ENCODE measurements at places on chromosomes 1 and 21.
A peak's percentile ranks its signal among the peaks of the same experiment; 100 is the strongest.

DNA sequence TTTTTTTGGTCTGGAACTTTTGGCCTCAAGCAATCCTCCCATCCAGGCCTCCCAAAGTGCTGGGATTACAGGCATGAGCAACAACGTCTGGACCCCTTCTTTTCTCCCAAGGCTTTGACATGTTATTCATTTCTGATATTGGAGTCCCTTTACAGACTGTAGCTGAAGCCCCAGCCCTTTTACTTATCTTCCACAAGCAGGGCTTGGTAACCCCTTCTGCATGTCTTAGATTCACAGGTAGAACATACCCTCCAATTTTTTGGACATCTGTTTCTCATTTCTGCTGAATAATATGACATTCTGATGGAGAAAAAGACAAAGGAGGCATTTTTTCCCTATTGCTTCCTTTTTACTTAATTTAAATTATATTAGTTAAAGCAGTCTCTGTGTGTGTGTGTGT lies 39.2 kb upstream of the RGS21 start:
- no peak for DNase-seq

GRCh38 chr1:65050735-65051134 lies 84.4 kb upstream of the JAK1 start:
- DNase-seq: no peak

GRCh38 chr1:101444381-101444780 lies 207.6 kb downstream of the S1PR1 start:
- DNase-seq: no peak

DNA sequence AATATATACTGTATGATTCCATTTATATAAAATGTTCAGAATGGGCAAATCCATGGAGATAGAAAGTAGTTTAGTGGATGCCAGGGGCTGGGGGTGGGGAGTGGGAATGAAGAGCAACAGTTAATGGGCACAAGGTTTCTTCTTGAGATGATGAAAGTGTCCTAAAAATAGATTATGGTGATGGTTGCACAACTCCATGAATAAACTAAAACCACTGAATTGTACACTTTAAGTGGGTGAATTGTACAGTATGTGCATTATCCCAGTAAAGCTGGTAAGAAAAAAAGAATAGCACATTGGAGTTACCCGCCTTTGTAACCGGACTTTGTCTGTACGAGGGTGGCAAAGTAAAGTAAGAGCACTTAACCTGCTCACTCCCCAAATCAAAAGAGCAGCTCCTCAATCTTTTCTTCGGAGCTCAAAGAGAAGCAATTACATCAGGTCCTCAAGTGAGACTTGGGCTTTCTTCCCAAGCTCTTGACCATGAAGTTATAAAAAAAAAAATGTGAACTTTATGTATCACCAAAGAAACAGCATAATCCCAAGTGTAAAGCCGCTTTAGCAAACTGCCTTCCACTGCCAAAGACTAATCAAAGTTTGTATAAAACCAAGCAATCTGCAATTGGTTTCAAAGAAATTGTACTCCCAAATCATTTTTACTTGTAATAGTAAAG lies 32.1 kb downstream of the ALDH9A1 start:
- DNase-seq: no peak

DNA sequence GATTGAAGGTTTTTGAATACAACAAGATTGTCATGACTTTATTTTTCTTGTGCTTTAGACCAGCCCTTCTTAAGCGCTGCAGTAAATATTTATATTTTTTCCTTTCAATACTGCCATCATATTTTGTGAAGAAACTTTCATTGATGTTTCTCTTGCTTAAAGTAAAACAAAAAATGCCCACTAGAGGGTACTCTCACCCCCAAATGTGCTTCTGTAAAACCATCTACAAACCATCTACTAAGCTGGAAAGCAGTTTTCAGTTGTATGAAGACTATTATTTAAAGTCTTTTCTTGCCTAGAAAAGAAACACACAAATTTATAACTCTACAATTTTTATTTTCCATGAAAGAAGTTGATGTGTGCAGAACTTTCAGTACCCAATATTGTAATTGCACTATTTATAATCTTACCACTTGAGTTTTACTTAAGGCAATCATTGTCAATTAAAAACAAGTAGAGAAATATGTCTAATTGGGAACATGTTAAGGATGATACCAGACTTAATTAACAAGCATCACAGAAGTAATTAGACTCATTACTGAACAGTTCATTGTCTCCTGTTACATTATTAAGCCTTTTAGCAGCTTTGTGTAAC lies 10.7 kb downstream of the LEPR start:
- DNase-seq: no peak

GRCh38 chr1:26391450-26391849 lies 18.9 kb upstream of the ZNF683 start:
- DNase-seq: no peak

- no peak for DNase-seq
These were observed 25.5 kb downstream of the ROR1 start for GRCh38 chr1:63799307-63799706.

- no peak for DNase-seq
These were observed 658 bp downstream of the GPR37L1 start for GRCh38 chr1:202123336-202123813.

GRCh38 chr1:73604211-73604610 lies 593.8 kb downstream of the LRRIQ3 start:
- no peak for DNase-seq

GRCh38 chr1:22530715-22531114 lies 32.6 kb upstream of the EPHA8 start:
- no peak for DNase-seq

- DNase-seq: peak; percentile 61
These were observed 2.1 kb upstream of the PFKL start for GRCh38 chr21:44297525-44298290.

DNA sequence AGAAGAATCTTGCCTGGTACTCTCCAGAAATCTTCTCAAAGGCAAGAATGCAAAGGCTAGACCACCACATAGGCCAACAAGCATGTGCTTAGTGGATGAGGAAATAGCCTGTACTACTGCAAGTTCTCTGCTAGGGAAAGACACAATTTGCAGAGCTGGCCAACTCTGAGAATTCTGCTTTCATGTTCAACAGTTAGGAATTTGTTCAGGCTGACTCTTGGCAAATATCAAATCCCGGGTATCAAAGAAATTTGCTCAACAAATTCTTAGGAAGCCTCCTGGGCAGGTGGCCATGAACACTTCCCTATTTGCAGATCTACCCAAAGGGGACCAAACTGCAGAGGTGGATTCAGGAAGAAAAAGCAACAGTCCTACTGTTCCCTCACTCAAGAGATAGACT lies 15.0 kb upstream of the H3-3A start:
- no peak for DNase-seq

DNA sequence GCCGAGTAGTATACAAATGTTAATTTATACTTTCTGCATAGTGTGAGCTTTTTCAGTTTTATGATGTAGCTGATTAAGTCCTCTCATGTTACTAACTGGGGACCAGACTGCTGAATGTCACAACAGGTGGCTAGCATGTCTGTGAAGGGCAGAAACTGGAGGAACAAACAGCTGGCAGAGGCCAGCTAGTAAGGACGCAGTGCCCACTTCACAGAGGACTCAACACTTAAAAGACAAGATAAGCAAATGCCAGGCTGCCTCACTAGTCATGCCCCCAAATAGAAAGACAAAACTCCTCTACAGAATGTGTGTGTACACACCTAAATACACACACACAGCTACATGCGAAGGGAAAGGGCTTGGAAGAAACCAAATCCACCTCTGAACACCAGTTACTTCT lies 73.8 kb upstream of the ZNF678 start:
- no peak for DNase-seq

- no peak for DNase-seq
These were observed 29.8 kb upstream of the LRRC38 start for GRCh38 chr1:13543451-13544220.

DNA sequence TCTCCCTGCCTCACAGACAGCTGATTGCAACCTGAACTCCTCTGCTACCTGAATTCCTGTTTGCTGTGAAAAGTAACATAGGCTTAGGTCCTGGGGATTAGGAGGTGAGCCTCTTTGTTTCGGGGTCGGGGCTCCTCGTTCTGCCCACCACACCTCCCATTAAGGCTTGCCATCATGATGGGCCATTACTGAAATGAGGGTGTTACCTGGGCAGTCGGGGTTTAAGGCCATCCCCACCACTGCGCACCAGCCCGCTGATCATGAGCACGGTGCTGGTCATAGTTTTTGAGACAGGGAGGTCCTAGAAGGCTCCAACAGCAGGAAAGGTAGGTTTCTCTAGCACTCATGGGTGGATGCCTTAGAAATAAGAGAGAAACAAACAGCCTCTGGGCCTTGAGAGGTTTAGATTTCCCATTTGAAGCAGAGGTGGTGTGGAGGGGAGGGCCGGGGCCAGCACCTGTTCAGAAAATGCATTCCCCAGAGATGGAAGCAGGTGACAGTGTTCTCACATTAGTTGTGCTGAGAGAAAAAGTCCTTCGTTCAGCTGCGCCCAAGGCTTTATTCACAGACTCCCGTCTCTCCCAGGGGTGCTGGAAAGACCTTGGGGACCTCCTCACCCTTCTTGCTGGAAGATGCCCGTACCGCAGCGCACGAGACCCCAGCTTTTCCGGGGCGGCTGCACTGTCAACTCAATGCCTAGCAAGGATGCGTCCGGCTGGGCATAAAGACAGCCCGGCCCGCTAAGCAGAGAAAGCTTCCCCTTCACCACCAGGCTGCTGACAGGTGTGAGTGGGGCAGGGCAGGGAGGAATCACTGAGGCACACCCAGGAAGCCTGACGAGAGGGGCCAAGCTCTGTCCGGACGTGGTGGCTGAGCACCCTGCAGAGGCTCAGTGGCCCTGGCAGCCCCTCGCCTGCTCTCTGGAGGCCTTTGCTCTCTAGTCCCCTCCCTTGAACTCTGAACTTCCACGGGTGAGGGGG lies 125.5 kb downstream of the PGBD5 start:
- no peak for DNase-seq

GRCh38 chr1:160403244-160403643 lies 2.9 kb downstream of the VANGL2 start:
- DNase-seq: no peak

DNA sequence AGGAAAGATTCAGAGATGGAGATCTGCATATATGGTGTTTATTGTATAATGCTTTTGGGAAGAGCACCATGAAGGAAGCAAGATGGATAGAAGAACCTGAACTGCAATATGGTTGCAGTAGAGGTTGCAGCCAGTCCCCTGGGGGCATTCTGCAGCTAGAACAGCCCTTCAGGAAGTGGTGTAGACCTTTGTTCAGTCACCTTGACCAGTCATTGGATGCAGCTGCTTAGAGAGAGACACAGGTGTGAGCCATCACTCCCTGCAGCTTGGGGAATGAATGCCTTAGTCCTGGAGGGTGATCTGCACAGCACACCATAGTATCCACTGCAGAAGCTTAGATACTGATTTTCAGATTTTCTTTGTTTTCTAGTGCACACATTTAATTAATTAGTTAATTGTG lies 42.3 kb downstream of the NEK7 start:
- no peak for DNase-seq

GRCh38 chr1:171344473-171344820 lies 30.5 kb downstream of the FMO4 start:
- DNase-seq: no peak

GRCh38 chr1:237032029-237032428 lies 10.0 kb upstream of the RYR2 start:
- DNase-seq: no peak

DNA sequence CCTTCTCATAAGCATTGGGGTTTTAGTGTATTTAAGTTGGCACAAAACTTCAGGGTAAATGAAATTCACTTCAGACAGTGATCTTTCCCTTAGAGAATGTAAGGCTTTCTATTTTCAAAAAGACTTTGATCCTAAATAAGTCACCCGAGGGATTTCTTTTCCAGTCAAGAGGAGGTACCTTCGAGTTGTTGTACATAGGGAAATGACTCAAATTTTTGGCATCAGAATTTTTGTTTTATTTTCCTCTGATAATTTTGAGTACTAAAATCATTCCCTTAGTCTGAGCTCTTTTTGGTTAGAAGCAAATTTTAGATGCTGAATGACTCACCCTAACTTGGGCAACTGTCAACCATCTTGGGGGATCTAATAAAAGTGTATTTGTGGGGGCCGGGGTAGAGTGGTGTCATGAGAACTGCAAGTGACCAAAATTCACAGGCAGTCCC lies 193.9 kb downstream of the DHRS3 start:
- no peak for DNase-seq

DNA sequence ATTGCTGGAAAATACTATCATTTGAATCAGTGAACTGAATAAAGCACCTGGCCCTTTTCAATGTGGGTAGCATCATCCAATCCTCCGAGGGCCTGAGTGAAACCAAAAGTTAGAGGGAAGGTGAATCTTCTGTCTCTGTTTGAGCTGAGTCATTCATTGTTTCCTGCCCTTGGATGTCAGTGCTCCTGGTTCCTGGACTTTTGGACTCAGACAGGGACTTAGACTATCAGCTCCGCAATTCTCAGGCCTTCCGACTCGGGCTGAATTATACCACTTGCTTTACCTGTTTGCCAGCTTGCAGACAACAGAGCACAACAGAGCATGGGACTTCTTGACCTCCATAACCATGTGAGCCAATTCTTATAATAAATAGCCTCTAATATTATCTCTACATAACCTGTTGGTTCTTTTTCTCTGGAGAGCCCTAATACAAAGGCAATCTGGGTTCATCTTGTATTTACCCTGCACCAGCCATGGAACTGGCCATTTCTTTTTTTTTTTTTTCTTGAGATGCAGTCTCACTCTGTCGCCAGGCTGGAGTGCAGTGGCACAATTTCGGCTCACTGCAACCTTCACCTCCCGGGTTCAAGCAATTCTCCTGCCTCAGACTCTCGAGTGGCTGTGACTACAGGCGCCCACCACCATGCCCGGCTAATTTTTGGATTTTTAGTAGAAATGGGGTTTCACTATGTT lies 19.2 kb upstream of the VASH2 start:
- DNase-seq: no peak

DNA sequence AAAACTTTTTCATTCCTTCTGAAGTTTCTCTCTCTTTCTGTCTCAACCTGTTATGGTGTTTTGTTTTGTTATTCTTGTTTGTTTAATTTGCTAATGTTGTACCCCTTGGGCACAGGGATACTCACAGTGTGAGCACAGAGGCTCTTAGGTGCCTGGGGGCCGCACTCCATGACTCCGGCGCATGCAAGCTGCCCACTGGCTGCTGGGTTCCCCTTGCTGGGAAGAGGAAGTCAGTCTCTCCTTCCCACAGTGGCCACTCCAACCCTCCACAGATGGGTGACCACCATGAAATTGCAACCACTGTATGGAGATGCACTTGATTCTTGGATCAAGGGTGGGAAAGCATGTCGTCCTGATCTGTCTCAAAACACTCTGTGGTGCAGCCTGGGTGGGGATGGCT lies 4.6 kb upstream of the CD1A start:
- DNase-seq: no peak

DNA sequence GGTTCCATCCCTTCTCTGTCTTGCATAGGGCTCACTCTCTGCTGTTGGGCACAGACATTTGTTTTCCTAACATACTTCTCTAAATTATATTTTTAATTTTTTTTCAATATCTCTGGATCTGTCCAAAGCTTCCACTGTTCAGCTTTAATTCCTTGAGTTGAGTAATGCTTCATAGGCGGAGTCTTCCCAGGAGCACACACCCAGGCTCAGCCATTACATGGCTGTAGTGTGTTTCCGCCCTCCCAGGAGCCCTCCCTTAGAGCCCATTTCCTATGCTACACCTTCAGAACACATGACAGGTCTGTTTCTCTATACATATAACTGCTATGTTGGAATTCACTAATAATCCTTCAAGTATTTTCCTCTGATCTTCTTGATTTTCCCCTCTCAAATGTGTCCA lies 297.4 kb downstream of the PBX1 start:
- no peak for DNase-seq

GRCh38 chr1:41739061-41739955 lies 179.4 kb downstream of the HIVEP3 start:
- DNase-seq: peak; percentile 15

- no peak for DNase-seq
These were observed 57.0 kb downstream of the DMRTB1 start for GRCh38 chr1:53516181-53516580.

GRCh38 chr1:227356620-227357146 lies 38.4 kb upstream of the CDC42BPA start:
- no peak for DNase-seq

All from activated T-helper 1 cell treated with anti-CD3 and anti-CD28 coated beads, Interleukin-2, amount 50 U/mL, for 16 hours (primary cell).